ENCODE measurements at places on chromosomes 4 and X. TPM values are rescaled to one million over a fixed set of nuclear protein-coding genes. Genes with fewer than 3 reads are reported as not detected.

DNA sequence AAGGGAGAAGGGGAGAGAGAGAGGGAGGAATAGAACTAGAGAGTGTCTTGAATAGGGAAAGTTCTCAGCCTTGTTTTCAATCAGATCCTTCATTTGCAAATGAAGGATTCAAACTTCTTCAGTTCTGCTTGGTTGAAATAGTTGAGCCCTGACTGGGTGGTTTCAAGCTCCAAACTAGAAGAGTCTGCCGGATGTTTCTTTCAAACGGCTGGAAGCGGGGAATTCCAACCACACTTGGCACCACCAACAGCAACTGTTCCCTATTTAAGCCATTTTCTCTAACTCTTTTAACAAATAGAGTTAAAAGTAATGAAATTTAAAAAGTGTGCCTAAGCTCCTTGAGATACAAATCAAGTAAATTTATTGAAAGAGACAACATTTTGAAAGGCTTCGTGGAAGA, 67.5 kb upstream of the DDX60 start:
- DNase-seq, result no peak

- DNase-seq, result no peak
Measured at GRCh38 chr4:89939994-89940393, 45.3 kb downstream of the MMRN1 start.

DNA sequence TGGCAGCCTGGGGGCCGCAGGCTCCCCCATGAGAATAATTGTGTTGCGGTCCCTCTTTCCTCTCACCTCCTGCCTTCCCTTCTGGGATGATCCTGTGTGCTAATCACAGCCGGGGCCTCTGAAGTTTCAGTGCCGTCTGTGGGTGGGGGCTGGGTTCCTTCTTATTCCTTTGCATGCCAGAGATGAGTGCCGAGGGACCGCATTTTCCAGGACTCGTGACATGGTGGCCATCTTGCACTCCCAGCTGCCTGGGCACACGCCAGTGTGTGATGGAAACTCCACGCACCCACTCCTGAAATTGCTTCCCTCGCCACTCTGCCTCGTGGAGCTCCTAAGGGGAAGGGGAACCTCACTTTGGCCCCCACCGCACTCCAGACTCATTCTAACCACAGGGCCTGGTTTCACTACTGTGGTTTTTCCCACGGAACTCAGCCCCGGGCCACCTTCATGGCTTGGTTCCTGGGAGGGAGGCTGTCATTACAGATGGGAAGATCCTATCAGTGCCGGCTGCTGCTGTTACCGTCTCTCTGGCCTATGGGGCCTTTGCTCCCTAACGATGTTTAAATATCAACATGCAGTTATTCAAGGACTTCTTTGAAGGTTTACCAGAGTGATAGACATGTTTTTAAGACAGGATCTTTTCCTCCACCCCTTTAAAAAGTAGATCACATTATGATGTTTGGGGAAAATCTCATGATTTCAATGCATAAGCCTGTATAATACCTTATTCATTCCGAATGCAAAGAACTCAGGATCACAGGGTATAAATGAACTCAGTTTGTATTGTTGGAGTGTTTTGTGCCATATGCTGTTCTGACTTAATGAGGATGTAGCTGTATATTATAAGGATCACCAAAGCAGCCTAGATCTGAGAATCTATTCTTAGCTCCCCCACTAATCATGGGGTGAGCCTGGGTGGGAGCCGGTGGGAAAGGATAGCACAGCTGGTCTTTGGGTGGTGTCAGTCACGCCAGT, 89.6 kb downstream of the SORCS2 start:
- no peak for DNase-seq

DNA sequence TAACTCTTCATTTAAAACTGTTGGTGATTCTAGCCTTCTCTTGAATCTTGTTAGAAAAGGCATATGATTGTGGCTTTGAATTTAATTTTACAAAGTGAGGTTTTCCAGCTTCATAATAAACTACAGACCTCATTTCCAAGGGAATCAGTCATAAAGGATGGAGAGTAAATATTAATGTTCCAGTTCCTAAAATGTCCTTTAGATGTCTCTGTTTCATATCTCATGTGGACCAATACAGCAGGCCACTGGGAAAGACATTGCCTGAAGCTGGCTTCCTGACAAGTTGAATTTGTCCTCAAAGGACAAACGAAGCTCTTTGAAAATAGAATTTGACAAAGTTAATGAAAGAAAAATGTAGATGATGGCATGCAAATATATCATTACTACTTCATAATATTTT, 125.4 kb downstream of the ZNF330 start:
- no peak for DNase-seq

GRCh38 chr4:147638365-147638764, 21.2 kb downstream of the TMEM184C start:
- DNase-seq, result no peak

GRCh38 chrX:138691186-138691585, 20.3 kb downstream of the FGF13 start:
- no peak for DNase-seq

DNA sequence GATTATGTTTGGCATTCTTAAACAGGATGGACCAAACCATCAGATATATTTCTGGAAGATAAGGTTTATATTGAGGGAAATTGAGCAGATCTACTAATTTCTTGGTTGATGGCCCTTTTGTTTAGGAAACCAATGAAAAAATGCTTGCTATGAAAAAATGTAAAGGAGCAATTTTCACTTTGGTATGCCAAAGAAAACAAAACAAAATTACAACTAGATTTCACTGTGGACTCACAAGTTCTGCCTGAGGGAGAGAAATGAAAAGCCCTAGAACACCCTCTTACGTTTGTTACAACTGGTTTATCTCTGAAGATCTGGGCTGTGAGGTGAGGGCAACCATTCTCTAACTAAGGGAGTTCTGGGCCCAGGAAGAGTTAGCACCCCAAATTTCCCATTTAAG, 122.5 kb upstream of the IL15 start:
- DNase-seq, result no peak

GRCh38 chr4:150348079-150348478, 233.9 kb upstream of the MAB21L2 start:
- no peak for DNase-seq

GRCh38 chr4:154084864-154085263, 296.0 kb upstream of the SFRP2 start:
- DNase-seq, result no peak

The PLAC8 gene
- total RNA-seq, result 193 TPM

The TIMP1 gene
- 58.7 TPM for total RNA-seq

The CXCL6 gene
- not detected for total RNA-seq

- DNase-seq, result no peak
Measured at GRCh38 chr4:159384632-159385031, 281.8 kb downstream of the RAPGEF2 start.

- DNase-seq, result peak; percentile 21
Measured at GRCh38 chrX:112851161-112851779, 10.6 kb upstream of the AMOT start.

The IL3RA gene
- 0.60 TPM for total RNA-seq

The CYLC1 gene
- not detected for total RNA-seq

DNA sequence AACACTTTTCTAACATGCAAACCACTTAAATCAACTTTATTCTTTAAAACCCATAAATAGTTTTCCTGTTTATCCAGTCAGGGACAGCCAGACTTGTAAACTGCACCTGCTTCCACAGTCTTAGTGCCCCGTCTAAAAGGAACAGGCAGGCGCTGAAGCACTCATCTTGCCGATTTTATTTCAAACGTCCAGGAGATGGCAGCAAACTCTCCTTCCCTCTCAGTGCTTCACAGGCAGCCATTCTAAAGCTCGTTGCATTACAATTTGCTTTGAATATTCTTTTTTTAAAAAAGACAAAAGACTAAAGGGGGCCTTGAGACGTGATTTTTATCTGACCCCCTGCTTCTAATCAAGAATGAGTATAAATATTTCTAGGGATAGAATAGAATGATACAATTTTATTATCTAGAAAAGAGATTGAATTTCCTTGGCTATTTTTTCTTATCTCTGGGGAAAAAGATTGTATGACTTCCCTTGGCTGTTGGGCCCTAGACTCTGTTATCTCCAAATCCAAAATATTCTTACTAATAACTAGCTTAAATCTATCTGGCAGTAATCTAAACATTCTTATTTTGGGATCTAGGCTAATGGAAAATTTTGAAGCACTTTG, 93.6 kb upstream of the MYOZ2 start:
- DNase-seq, result peak; percentile 78

GRCh38 chrX:96770315-96770714, 85.7 kb downstream of the DIAPH2 start:
- DNase-seq, result no peak
